ENCODE measurements at places on chromosomes 12 and 14. TPM values are rescaled to one million over a fixed set of nuclear protein-coding genes. Genes with fewer than 3 reads are reported as not detected.
A peak's percentile ranks its signal among the peaks of the same experiment; 100 is the strongest.

- no peaks in the 10 kb centered on the region for H3K36me3 ChIP-seq
- no peak overlapping the region for H3K4me3 ChIP-seq
- H3K27me3 ChIP-seq: no peaks in the 10 kb centered on the region
- no peak for DNase-seq
These were observed 470.9 kb upstream of the STXBP6 start for GRCh38 chr14:25520821-25521220.

DNA sequence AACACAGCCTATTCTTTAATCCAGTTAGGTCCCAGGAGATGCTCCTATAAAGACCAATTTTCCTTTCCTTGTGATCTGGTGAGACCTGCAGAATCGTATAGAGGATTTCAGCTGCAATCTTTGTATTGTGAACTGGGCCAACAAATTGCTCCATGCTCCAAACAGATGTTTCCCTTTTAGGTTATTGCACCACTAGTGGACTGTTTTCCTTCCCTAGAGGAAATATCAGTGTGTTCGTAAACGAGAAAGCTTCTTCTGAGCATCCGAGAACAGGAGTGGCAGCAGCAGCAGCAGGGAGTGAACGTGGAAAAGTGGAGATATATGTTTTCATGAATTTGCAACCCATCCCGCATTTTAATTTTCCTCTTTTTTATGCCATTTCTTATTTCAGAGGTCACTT lies 344.1 kb upstream of the PDE3A start:
- H3K27ac ChIP-seq: no peak overlapping the region
- no peak for DNase-seq
- H3K27me3 ChIP-seq: no peaks in the 10 kb centered on the region
- no peaks in the 10 kb centered on the region for H3K4me1 ChIP-seq

Gene LRP1-AS
- not detected for total RNA-seq

Gene NANOG
- total RNA-seq: not detected

DNA sequence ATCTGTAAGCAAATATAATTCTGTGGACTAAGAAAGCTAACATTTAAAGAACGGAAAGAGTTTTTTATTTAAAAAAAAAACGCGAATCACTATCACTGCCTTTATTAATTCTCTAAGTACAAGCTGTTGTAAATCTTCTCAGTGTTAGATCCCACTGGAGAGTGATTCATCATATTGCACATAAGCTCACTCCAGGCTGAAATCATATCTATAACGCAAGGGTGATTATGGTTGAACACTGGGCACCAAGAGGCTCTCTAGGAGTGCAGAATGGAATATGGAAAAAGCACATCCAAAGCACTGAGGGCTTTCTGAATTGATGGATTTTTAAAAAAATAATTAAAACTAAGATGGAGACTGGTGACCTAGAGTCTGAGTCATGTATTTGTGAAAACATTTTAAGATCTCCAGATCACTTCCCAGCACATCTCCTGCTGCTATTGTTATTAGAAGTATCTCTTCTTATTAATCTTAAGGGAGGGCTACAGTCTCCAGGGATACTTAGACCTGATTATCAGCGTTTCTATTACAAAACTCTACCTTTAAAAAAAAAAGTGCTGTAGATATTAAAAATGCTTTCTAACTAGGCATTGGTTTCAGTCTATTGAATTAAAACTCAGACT lies 1106.8 kb downstream of the AACS start:
- H3K27me3 ChIP-seq: no peaks in the 10 kb centered on the region
- no peak overlapping the region for H3K27ac ChIP-seq
- no peaks in the 10 kb centered on the region for H3K36me3 ChIP-seq
- H3K4me1 ChIP-seq: no peaks in the 10 kb centered on the region

Gene SPIC
- total RNA-seq: not detected

DNA sequence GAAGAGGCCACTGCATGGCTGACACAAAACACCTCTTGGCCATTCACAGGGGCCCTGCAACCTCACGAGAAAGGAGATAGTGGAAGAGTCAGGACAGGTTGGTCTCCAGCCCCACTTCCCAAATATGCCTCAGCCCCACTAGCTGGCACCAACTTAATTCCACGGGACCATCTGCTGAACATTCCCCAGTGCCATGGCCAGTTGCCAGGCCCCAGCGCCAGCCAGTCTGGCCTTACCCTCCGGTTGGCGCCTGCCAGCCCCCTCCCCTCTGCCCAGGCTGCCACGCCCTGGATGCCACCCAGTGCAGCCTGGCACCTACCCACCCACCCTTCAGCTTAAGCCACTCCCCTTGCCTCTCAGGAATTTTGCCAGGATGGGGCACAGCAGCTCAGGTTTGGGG lies 21.2 kb upstream of the HSPB8 start:
- H3K36me3 ChIP-seq: no peaks in the 10 kb centered on the region
- H3K27ac ChIP-seq: no peak overlapping the region
- H3K4me1 ChIP-seq: peaks cover 10% of the 10 kb centered on the region
- H3K27me3 ChIP-seq: no peaks in the 10 kb centered on the region
- no peak for DNase-seq

GRCh38 chr14:102513899-102514772 lies 4.6 kb upstream of the ANKRD9 start:
- no peak overlapping the region for H3K27ac ChIP-seq
- no peaks in the 10 kb centered on the region for H3K36me3 ChIP-seq
- no peak for DNase-seq
- H3K27me3 ChIP-seq: no peaks in the 10 kb centered on the region

Gene UNC79
- total RNA-seq: 0.07 TPM

Gene SERPINA9
- not detected for total RNA-seq

DNA sequence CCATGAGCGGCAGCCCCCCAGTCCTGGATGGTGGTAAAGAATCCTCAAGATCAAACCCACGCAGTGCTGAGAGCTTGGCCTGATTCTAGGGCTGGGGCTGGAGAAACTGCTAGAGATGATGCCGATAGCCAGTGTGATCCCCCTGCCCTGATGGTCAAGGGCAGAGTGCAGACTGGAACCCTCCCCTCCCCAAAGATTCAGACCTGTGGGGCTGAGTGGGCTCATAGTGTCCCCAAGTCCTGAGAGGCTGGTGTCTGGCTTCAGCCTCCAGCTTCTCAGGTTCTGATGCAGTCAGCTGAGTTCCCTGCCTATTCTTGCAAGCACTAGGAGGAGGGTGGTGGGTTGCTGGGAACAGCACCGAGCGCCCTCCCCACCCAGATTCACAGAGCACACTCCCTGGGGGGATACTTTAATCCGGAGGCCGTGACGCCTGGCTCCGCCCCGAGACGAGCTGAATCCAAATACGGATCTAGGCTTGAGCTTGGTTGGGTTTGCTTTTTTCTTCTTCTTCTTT lies 11.9 kb downstream of the RHOF start:
- peak overlapping the region; percentile 3 for H3K27ac ChIP-seq
- peaks cover 6% of the 10 kb centered on the region for H3K4me1 ChIP-seq
- DNase-seq: no peak
- no peak overlapping the region for H3K4me3 ChIP-seq
- no peaks in the 10 kb centered on the region for H3K36me3 ChIP-seq

GRCh38 chr14:104888489-104889374 lies 23.7 kb downstream of the CEP170B start:
- no peak overlapping the region for H3K27ac ChIP-seq
- no peaks in the 10 kb centered on the region for H3K4me1 ChIP-seq
- H3K36me3 ChIP-seq: no peaks in the 10 kb centered on the region
- H3K27me3 ChIP-seq: no peaks in the 10 kb centered on the region
- no peak overlapping the region for H3K4me3 ChIP-seq

- DNase-seq: no peak
- H3K4me3 ChIP-seq: no peak overlapping the region
- H3K4me1 ChIP-seq: no peaks in the 10 kb centered on the region
- no peaks in the 10 kb centered on the region for H3K36me3 ChIP-seq
- no peaks in the 10 kb centered on the region for H3K27me3 ChIP-seq
These were observed 65.8 kb downstream of the FOS start for GRCh38 chr14:75344411-75344810.

DNA sequence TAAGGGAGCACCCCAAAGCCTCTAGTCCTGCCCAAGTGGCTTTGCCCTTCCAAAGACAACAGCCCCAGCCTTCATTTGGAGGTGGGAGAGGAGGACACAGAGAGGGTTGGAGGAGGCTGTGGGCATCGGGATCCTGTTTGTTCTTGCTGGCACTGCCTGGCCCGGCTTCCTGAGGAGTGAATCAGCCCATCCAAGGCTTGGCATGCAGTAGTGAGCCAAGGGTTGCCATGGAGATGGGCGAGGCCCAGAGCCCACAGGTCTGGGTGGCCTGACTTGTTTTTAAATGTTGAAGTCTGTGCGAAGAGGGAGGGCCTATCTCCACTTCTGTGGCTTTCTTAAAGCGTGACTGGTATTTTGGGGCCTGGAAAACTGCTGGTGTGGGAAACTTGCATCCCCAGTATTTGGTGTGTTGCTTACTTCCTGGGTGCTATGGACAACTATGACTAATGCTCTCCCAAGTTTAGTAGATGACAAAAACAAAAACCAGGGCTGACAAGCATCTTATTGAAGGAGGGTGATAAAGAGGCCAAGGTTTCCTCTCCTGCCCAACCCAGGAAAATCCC lies 15.8 kb downstream of the CD9 start:
- no peak overlapping the region for H3K4me3 ChIP-seq
- DNase-seq: no peak
- H3K27me3 ChIP-seq: no peaks in the 10 kb centered on the region

DNA sequence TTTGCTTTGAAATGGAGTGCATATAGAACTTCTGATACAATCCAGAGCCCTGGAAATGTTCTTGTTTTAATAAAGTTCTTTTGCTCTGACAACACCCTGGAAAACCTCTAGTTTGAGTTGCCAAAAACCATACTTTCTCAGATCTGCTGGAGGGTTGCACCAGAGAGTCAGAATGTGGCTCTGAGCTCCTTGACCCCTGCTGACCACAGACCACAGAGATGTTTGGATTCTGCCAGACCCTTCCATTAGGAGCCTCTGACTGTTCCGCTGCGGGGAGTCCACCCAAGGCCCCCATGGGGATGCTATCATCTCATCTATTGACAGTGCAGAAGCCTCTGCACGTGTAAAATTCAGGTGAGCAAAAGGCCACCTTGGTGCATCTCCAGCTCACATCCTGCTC lies 332.6 kb downstream of the GLT1D1 start:
- H3K27me3 ChIP-seq: no peaks in the 10 kb centered on the region
- no peak for DNase-seq
- H3K4me3 ChIP-seq: no peak overlapping the region
- H3K27ac ChIP-seq: no peak overlapping the region
- H3K36me3 ChIP-seq: no peaks in the 10 kb centered on the region
- H3K4me1 ChIP-seq: no peaks in the 10 kb centered on the region

Gene HOXC9
- total RNA-seq: 2.9 TPM

DNA sequence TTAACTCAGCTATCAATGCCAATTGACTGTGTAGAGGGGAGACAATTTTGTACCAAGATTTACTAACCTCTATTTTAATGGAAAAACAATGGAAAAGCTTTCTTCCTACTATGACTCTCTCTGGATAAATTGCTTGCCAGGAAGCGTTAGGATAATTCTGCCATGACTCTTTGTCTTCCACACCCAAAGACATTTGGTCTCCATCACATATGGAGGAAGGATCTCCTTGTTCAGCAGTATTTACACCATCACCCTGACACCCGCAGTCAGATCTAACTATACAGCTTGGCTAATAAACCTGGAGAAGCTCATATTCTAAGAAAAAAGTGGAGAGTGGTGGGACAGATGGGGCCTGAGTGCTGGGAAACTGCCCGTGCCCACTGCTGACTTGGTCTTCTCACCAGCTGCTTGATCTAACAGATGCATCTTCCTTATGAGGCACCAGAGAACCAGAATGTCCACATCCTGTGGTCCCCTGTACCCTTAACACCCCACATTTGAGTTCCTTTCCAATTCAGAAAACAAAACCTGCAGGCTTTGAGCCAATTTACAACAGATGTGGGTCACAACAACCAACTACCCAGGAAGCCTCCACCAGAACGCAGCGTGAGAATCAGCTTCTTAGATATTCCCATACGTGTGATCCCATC lies 154.0 kb downstream of the DAD1 start:
- H3K27ac ChIP-seq: no peak overlapping the region
- H3K27me3 ChIP-seq: no peaks in the 10 kb centered on the region
- DNase-seq: no peak
- H3K36me3 ChIP-seq: no peaks in the 10 kb centered on the region
- H3K4me3 ChIP-seq: no peak overlapping the region

DNA sequence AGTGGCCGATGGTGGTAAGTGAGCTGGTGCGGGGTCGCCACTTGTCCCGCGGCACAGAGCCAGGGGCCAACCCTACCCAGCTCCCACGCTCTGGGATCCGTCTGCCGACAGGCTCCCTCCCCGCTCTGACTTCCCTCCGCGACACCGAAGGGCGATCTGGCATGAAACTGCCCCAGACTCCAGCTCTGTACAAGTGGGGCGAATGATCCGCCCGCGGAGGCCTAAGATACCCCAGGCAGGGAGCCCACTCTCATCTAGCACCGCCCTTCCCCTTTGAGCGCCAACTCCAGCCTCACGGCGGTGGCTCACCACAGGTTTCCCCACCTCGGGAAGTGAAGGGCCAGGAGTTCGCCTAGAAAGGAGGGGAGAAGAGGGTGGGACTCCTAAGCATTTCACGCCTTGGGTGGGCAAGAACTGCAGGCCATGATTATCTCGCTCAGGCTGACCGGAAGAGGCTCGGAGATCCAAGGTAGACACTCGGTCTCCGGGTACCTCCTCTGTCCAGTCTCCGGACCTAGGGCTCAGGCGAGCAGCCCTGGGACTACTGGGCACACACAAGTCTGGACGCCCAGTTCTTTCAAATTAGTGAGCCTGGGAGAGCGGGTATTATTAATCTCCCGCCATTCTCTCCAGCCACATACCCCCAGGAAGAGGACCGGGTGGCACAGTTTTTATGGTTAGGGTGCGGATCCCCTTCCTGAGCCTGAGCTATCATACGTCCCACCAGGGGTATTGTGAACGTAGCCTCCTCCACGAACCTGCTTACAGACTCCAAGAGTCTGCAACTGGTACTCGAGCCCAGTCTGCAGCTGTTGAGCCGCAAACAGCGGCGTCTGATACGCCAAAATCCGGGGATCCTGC lies 849 bp downstream of the WNT1 start:
- no peak overlapping the region for H3K27ac ChIP-seq
- no peak for DNase-seq
- H3K27me3 ChIP-seq: peaks cover 14% of the 10 kb centered on the region
- H3K4me3 ChIP-seq: peak overlapping the region; percentile 48
- peaks cover 23% of the 10 kb centered on the region for H3K4me1 ChIP-seq

GRCh38 chr14:77902811-77903210 lies 102.9 kb downstream of the ADCK1 start:
- H3K36me3 ChIP-seq: no peaks in the 10 kb centered on the region
- no peak overlapping the region for H3K4me3 ChIP-seq
- no peaks in the 10 kb centered on the region for H3K27me3 ChIP-seq
- H3K27ac ChIP-seq: no peak overlapping the region

DNA sequence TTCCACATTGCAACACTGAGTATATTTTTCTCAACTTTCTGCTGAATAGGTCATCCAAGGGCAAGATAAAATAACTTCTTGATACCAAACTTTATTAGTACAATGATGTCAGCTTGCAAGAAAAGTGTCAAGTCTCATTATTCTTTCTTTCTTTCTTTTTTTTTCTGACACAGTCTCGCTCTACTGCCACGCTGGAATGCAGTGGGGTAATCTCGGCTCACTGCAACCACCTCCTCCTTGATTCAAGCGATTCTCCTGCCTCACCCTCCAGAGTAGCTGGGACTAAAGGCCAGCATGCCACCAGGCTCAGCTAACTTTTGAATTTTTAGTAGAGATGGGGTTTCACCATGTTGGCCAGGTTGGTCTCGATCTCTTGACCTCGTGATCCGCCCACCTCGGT lies 523.4 kb downstream of the FSCB start:
- no peaks in the 10 kb centered on the region for H3K4me1 ChIP-seq
- DNase-seq: no peak
- H3K4me3 ChIP-seq: no peak overlapping the region

Gene ZNF10
- total RNA-seq: 6.9 TPM

Measured in Caco-2 (cell line).